Type B pancreatic cell (in vitro differentiated cells): ENCODE measurements at places on chromosomes 4 and X. TPM values are rescaled to one million over a fixed set of nuclear protein-coding genes. Genes with fewer than 3 reads are reported as not detected.

GRCh38 chrX:15674514-15674840, 9.9 kb upstream of the CLTRN start:
- no peak overlapping the region for H3K27ac ChIP-seq
- H3K36me3 ChIP-seq = peaks cover 5% of the 10 kb centered on the region
- peaks cover 7% of the 10 kb centered on the region for H3K4me1 ChIP-seq
- no peaks in the 10 kb centered on the region for H3K27me3 ChIP-seq
- no peak overlapping the region for H3K4me3 ChIP-seq

Gene CORIN
- total RNA-seq = 1.5 and 34.6 TPM in 2 replicates

GRCh38 chr4:145788755-145789154, 108.8 kb downstream of the C4orf51 start:
- no peak for DNase-seq
- H3K4me1 ChIP-seq = no peaks in the 10 kb centered on the region
- peaks cover 25% of the 10 kb centered on the region for H3K36me3 ChIP-seq
- no peak overlapping the region for H3K4me3 ChIP-seq
- no peaks in the 10 kb centered on the region for H3K27me3 ChIP-seq
- H3K27ac ChIP-seq = no peak overlapping the region

Gene TMEM47
- total RNA-seq = 5.8 and 23.6 TPM in 2 replicates
